ENCODE measurements at places on chromosomes 6 and 20.
A peak's percentile ranks its signal among the peaks of the same experiment; 100 is the strongest.

- no peak for DNase-seq
Observed at GRCh38 chr6:76683985-76684384, 611.5 kb upstream of the IMPG1 start.

- DNase-seq: no peak
Observed at GRCh38 chr6:109447878-109448555, 7.5 kb downstream of the SMPD2 start.

GRCh38 chr6:36679043-36679833 is 724 bp downstream of the CDKN1A start:
- DNase-seq: peak; percentile 26

DNA sequence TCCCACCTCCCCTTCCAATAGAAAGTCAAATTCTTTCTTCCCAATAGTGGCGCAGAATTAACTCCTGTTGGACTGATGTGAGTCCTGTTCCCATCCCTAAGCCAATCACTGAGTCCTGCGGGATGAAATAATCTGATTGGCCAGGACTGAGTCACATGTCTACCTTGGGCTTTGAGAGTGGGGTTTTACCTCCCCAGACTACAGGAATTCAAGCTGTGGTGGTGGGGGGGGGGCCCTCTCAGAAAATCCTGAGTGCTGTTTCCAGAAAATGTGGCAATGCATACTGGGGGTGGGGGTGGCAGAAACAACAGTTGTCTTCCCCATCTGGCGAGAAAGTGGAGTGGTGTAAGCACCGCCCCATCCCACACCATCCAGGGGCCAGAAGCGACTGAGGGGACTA is 65.7 kb downstream of the CTCFL start:
- no peak for DNase-seq

DNA sequence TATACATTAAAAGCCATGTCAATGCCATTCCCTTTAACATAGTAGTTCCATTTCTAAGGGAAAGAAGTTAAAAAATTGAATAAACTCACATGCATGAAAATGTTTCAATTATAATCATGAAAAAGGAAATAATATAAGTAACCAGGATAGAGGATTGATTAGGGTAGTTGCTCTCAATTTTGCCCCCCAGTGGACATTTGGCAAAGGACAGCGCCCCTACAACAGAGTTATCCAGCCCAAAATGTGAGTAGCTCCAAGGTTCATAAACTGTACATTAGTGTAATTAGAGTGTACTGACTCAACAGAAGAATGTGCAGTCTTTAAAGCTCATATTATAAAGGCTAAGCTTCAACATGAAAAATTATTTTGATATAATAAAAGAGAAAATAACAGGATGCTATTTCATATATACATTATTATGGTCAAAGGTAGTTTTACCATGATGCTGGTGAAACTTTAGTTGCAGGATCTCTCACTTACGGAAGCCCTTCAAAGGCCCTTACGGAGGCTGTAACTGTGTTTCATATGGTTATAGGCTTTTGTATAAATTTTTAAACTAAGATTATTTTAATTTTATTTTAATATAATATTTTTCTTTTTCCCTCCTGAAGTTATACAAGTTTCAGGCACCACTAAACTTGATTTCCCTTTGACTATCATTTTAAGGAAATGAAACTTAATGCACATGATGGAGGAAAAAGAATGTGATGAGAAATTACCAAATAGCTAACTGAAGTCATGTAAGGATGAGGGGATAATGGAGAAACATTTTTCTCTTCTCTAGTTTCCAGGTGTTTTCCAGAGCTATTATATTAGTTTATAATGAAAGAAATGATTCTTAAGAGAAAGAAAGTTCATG is 403.6 kb downstream of the PLCB1 start:
- peak; percentile 3 for DNase-seq

GRCh38 chr6:168206661-168207274 is 112.8 kb downstream of the DACT2 start:
- DNase-seq: no peak

GRCh38 chr6:106247293-106247692 is 78.3 kb downstream of the ATG5 start:
- no peak for DNase-seq

- no peak for DNase-seq
Observed at GRCh38 chr6:149877659-149878058, 13.5 kb upstream of the LRP11 start.

GRCh38 chr6:7769702-7770101 is 43.8 kb downstream of the BMP6 start:
- DNase-seq: no peak

DNA sequence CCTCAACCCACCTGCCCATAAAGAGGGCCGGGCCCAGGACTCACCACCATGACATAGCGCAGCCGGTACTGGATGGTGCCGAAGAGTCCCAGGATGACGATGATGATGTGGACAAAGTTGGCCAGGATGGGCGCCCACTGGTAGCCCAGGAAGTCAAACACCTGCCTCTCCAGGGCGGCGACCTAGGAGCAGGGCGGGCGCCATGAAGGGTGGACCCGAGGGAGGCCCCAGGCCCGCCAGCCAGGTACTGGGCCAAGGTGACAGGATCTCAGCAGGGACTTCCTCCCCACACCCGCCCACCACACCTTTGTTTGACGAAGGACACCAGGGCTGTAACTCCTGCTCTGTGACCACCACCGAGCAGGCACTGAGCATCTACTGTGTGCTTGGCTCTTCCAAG is 4.4 kb downstream of the NKAIN4 start:
- DNase-seq: no peak

- no peak for DNase-seq
Observed at GRCh38 chr20:29878281-29878741, 1379.2 kb upstream of the DEFB115 start.

DNA sequence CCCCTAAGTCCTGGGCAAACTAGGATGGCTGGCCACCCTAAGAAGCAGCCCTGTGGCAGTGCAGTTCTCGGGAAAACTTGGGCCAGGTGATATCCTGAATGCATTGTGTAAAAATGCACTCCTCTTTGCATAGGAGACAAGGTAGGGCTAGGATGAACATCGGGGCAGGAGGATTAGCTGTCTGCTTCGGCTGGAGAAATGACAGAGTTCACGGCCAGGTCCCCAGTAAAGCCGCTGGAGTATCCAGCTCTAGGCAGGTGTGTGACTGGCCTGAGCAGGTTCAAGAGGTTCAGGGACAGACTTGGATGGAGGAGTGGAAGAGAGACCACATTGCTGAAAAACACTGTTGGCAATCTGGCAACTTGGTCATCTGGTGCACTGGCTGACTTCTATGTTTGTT is 26.4 kb downstream of the DTD1 start:
- DNase-seq: no peak

Data from immature natural killer cell (primary cell).